ENCODE measurements at places on chromosomes 12 and 14.

- H3K36me3 ChIP-seq, result no peaks in the 10 kb centered on the region
- H3K27me3 ChIP-seq, result no peaks in the 10 kb centered on the region
- H3K4me1 ChIP-seq, result peaks cover 31% of the 10 kb centered on the region
- H3K27ac ChIP-seq, result no peak overlapping the region
- H3K4me3 ChIP-seq, result no peak overlapping the region
These were observed 132.3 kb downstream of the TMEM30B start for GRCh38 chr14:61148742-61149350.

DNA sequence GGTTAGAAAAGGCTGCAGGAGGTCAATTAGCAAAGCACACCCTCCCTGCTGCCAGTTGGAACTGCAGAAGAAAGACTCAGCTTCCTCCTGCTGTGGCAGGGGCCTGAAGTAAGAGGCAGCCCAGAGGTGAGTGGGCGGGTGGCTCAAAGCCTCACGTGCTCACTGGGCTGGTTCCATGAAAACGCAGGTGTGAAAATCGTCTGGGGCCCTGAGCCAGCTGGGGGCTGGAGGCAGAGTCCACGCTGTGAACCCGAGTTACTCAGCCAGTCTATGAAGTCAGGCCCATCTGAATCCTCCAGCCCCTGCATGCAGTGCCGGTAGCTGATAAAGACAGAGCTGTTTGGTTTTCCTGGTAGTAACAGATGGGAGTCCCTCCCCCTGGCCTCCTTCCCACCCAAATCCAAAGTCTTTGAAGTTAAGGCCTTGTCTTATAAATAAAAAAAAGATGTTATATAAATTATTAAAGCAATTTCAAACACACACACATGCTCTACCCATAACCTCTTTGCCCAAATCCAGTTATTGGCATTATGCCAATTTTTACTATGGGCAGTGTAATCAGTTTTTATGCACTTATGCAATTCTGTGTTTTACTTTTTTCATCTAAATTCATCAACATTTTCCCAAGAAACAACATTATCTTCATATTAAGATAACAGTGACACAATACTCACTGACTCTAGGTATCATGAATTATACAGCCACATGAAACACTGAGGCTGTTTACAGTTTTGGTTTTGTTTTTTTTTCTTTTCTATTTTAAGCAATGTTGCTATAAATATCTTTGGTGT, 57.9 kb upstream of the PNMA1 start:
- peak overlapping the region; percentile 18 for H3K4me3 ChIP-seq
- no peaks in the 10 kb centered on the region for H3K27me3 ChIP-seq
- H3K36me3 ChIP-seq, result no peaks in the 10 kb centered on the region
- no peak for DNase-seq
- H3K4me1 ChIP-seq, result peaks cover 60% of the 10 kb centered on the region
- H3K27ac ChIP-seq, result peak overlapping the region; percentile 78

DNA sequence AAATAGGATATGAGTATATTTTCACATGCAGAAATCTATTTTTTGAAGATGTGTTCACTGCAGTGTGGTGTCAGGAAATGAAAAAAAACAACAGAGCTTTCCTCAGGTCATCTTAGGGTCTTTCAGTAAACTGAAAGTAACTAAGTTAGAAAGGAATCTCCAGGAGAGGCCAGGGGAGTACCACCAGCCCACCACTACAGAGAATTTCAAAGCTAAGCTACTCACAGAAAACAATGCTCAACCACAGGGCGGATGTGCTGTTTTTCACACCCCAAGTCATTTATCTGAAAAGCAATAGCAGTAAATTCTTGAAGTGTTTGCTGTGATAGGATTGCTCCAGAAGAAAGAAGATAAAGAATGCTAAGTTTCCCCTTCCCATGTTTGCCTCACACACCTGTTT, 79.0 kb downstream of the IFNG start:
- no peak overlapping the region for H3K4me3 ChIP-seq
- DNase-seq, result no peak
- no peaks in the 10 kb centered on the region for H3K27me3 ChIP-seq
- H3K27ac ChIP-seq, result no peak overlapping the region

- H3K4me3 ChIP-seq, result no peak overlapping the region
- H3K4me1 ChIP-seq, result no peaks in the 10 kb centered on the region
- H3K27me3 ChIP-seq, result no peaks in the 10 kb centered on the region
- H3K36me3 ChIP-seq, result no peaks in the 10 kb centered on the region
These were observed 162.7 kb downstream of the GRIP1 start for GRCh38 chr12:66516133-66516532.

DNA sequence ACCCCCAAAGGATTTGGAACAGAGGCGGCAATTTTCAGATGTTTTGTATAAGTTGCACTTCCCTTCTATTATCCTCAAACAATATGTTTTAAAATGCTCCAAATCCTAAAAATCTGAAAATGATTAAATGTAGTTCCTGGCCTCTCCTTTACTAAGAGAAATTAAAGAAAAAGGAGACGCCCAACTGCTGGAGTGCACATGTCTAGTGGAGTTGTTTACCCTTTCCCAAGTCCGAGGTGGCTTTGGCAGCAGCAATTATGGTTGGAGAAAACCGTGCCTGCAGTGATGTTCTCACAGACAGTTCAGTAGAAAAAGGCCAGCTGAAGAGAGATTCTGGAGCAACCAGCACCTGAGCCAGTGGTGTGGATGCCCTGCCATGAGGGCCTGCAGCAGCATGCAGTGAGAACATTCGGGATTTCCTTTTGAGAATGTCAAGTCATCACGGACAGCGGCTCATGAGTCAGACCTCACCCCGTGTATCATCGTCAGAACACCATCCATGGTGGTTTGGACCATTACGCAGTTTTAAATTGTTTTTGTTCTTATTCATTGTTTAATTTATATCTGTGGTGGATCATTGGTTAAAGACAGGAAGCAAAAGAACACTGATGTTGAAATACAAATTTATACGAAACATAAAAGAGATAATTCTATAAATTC, 179.0 kb upstream of the KRR1 start:
- peaks cover 20% of the 10 kb centered on the region for H3K4me1 ChIP-seq
- no peaks in the 10 kb centered on the region for H3K27me3 ChIP-seq
- no peak overlapping the region for H3K27ac ChIP-seq
- no peak overlapping the region for H3K4me3 ChIP-seq
- no peak for DNase-seq

DNA sequence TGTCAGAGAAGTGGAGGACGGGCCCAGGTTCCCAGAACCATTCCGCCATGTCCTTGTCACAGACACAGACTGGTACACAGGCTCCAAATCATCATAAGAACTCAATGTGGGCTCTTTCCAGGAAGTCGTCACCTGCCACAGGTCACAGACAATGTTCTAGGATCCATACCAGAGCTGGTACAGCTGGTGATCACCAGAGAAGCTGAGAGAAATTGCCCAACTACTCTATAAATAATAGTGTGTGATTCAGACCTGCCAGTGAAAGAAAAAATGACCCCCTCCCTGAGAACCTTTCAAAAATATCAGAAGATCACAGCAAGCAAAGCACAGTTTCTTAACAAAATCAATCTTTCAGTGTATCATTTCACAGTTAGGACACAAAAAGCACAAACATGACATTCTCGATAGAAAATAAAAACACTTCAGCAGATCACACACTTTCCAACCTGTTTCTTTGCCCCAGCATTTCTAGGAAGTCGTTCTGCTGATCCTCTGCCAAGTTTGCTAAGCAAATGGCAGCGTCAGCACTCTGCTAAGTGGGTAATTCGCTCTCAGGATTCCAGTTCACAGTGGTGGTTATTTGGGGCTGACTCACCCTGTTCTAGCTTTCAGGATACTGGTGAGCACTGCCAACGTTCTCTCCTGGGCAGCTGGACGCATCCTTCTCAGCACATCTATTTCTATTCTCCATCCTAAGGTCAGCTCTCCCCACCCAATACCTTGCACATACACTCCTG, 223.3 kb upstream of the SFSWAP start:
- no peak overlapping the region for H3K4me3 ChIP-seq
- DNase-seq, result no peak
- H3K4me1 ChIP-seq, result peaks cover 6% of the 10 kb centered on the region

DNA sequence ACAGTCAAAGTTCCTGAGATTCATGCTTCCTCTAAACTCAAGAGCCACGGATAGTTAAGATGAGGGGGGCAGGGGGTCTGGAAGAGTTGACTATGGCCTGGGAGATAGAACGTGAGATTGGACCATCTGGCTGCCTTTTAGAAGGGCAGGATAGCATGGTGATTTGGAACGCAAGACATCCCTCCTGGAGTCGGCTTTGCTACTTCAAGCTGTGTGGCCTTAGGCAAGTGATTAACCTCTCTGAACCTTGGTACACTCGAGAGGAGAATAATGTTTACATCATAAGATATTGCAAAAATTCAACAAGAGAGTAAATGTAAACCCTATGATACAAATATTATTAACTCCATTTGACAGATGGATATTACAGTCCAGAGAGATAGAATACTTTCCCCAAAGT, 49.7 kb downstream of the RPH3A start:
- no peak overlapping the region for H3K27ac ChIP-seq
- H3K27me3 ChIP-seq, result no peaks in the 10 kb centered on the region
- H3K4me3 ChIP-seq, result no peak overlapping the region
- H3K4me1 ChIP-seq, result no peaks in the 10 kb centered on the region

- no peaks in the 10 kb centered on the region for H3K4me1 ChIP-seq
- H3K27me3 ChIP-seq, result peaks cover 4% of the 10 kb centered on the region
- H3K36me3 ChIP-seq, result no peaks in the 10 kb centered on the region
- no peak for DNase-seq
- no peak overlapping the region for H3K27ac ChIP-seq
These were observed 118.2 kb upstream of the GSC start for GRCh38 chr14:94888121-94888520.

GRCh38 chr12:129467726-129468125, 436.1 kb downstream of the TMEM132D start:
- H3K27ac ChIP-seq, result no peak overlapping the region
- no peaks in the 10 kb centered on the region for H3K4me1 ChIP-seq
- H3K36me3 ChIP-seq, result no peaks in the 10 kb centered on the region
- H3K4me3 ChIP-seq, result no peak overlapping the region
- DNase-seq, result no peak
